ENCODE measurements at places on chromosomes 5 and 9.

GRCh38 chr9:136774416-136775045 is 10.2 kb upstream of the LCN15 start:
- DNase-seq: no peak

GRCh38 chr9:18020121-18020745 is 441.4 kb downstream of the SH3GL2 start:
- DNase-seq: no peak

GRCh38 chr9:20369391-20369790 is 252.9 kb downstream of the MLLT3 start:
- no peak for DNase-seq

DNA sequence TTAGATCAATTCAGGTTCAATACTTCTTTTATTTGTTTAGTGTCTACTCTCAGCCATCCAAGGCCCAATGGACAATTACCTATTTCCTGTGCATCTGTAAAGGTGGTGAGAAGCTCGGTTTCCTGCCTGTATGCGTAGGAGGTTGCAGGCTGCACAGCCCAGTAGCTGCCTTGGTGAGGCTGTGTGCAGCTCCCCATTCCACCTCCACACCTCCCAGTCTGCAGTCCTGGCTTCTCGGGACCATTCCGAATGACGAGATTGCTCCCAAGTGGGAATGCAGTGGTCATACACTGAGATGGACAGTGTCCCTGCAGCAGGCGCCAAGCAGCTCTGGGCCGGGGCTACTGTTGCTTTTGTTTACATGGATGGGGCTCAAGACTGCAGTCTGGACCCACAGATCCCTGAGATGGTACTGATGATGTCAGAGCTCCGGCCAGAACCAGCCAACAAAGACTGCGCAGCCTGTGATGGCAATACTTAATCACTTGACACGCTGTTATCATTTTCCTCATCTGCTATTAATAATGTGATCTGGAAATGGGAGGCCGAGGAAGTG is 206.1 kb upstream of the IRX1 start:
- DNase-seq: no peak

DNA sequence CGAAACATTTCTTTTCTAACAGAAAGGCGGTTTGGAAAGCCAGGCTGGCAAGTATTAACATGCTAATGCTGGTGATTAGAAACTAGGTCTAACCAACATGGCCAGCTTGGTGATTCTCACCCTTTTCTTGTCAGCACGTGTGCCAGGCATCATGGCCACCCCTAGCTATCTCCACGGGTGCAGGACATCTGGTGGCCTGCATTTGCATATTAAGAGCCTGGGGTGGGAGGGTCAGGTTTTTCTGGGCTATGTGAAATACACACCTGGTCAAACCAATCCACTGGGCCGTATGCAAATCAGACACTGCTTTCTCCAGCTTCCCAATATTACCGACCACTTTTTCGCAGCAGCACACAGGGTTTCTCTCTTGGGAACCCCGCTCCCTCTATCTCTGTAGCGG is 612.1 kb downstream of the PTPRD start:
- DNase-seq: no peak

DNA sequence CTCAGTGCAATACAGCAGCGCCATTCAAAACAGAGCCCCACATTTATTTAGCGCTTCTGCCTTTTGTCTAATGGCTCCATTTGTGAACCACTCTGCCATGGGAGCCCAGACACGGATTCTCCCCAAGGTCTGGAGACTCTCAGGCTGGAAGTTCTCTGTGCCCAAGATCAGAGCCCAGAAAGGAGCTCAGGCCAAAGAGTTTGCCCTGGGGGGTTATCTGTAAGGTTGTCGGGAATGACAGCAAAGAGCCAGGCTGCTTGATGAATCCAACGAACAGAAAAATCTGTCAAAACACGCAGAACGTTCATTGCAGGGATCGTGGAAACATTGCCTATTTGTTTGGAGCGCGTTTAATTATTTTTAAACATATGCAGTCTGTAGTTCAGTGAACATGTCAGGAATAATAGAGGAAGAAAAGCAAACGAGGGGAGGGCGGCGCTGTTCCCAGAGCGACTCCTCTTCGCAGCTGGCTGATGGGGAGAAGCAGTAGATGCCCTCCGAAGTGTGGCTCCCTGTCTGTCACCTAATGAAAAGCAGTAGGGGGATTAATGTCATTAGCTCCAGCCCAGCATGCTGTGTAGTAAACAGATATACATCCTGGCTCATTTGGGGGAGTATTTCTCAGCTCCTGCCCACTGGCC is 464.9 kb upstream of the MPDZ start:
- DNase-seq: no peak

GRCh38 chr5:99275128-99275527 is 346.3 kb upstream of the CHD1 start:
- DNase-seq: no peak

DNA sequence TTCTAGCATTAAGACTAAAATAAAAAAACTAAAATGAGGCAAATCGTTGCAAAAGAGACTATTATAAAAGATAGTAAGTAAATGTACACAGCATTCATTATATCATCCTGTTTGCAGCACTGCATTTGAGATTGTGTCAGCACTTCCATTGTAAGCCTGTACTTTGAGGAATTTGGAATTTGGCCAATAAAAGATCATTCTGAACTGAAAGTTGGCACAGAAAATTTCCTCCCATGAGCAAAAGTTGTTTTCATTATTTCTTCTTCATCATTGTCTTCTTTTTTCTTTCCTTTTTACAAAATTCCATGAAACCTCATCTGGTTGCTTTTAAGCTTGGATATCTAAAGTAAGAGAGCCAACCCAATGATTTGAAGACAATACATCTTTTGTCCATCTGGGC is 199.3 kb upstream of the ADAMTSL1 start:
- no peak for DNase-seq

DNA sequence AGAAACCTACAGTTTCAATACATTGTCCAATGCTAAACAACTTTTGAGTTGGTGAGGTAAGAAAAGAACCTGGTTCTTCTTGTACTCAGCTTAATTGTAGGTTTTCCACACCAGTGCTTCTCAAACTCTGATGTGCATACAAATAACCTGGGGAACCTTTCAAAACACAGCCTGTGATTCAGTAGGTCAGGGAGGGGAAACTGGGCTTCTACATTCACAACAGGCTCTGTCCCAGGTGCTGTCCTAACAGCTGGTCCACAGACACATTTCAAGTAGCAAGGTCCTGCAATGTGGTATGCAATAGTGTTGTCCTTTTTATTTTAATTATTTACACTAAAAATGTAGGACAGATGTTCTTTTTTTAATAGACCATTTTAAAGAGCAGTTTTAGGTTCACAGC is 47.4 kb upstream of the SNCAIP start:
- no peak for DNase-seq

GRCh38 chr5:169838688-169839087 is 141.6 kb downstream of the INSYN2B start:
- DNase-seq: no peak

DNA sequence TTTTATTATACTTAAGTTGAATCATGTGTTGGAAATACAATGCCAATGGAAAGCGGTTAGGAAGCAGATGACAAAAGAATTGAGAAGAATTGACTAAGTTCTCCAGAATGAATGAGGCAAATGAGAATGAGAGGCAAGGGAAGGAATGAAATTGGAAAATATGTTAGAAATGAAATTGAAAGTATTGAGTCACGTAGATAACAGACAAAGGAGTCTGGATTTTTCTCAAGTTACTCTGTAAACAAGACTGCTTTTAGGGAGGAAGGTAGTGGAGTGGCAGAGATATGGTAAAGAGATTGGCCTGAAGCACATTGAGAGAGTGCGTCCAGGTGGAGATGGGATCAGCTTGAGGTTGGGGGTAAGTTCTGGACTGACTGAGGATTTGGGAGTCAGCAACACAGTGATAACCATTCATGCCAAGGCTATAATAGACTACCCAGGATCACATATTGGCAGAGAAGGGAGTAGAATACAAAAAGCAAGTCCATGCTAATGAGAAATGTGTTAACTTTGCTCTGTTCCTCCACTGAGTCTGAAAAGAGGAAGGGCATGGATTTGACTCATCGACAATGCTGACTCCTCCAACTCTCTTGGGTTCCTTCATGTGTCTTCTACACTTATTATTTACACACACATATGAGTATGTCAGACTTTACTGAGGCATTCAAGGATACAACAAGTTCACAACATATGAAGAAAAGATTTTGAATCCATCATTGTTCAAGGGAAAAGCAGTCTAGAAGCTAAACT is 814.2 kb upstream of the ZNF608 start:
- DNase-seq: no peak

GRCh38 chr5:138503487-138504270 is 38.4 kb downstream of the EGR1 start:
- DNase-seq: peak; percentile 62

GRCh38 chr5:164561933-164562872 is 1056.8 kb downstream of the MAT2B start:
- DNase-seq: no peak

DNA sequence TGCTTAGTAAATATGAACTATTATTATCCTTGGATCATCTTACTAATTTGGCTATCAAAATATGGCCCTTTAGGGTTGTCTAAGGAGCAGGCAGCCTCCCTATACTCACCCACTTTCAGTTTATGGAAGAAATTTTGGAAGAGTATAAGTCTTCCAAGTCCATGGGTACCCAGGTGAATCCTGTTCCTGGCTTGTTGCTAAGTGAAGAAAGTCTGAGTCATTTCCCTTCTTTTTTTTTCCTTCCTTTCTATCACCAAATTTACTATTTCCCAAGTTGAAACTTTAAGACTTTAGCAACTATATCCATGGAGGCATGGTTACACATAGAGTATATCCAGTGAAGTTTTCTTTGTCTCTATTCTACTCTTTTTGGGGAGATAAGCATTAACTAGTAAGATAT is 184.0 kb upstream of the ACTBL2 start:
- no peak for DNase-seq

GRCh38 chr9:4066682-4067081 is 233.2 kb downstream of the GLIS3 start:
- no peak for DNase-seq

DNA sequence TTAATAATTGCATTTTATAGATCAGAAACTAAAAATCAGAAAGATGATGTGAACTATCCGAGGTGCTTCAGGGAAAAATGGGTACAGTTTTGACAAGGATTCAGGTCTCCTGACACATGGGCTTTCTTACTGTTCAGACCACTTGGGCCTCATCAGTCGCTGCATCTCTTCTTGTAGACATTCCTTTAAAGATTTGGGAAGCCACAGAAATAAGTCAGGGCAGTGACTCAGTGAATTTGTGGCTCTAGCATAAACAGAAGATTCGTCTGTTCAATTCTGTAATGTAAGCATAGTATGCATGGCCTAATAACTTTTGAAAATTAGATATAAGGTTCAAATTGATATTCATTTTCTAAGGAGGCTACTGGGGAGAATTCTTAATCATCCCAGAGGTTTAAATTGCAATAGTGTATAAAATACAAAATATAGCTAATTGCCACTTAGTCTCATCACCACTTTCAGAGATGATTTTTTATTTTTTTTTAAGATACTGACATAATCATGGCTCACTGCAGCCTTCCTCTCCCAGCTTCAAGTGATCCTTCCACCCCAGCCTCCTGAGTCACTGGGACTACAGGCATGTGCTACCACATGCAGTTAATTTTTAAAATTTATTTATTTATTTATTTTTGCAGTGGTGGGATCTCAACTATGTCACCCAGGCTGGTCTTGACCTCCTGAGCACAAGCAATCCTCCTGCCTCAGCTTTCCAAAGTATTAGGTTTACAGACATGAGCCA is 48.9 kb downstream of the RASEF start:
- DNase-seq: no peak

GRCh38 chr9:9919174-9919775 is 693.5 kb downstream of the PTPRD start:
- DNase-seq: no peak

- no peak for DNase-seq
These were observed 38.4 kb upstream of the SMIM15 start for GRCh38 chr5:61200582-61201155.

DNA sequence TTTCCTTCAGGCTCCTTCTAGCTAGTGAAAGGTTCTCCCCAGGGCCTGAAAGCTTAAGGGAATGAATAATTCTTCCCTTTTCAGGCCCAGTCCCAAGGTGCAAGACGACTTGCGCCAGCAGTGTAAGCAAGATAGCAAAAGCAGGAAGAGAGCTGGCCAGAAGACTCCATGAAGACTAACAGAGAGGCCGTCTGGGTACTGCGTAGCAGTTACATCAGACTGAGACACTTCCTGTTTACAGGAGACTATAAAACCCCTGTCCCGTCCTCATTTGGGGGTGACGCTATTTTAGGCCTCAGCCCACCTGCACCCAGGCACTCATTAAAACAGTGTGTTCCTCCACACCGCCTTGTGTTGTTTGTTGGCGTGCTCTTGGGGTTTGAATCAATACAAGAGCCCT is 90.7 kb upstream of the MOCS2 start:
- no peak for DNase-seq

DNA sequence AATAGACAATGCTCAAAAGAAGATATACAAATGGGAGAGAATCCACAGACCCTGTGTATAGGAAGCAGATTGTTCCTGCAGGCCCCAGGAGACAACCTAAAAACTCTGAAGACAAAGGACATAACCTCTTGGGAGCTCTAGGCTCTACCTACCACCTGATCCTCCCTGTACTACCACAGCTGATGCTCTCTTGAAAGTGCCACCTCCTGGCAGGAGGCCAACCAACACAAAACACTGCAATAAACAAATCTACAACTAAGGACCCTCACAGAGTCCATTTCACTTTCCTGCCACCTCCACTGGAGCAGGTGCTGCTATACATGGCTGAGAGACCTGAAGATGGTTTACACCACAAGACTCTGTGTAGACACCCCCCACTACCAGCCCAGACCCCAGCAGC is 49.0 kb downstream of the STARD4 start:
- DNase-seq: no peak

GRCh38 chr9:117528225-117528624 is 113.4 kb upstream of the ASTN2 start:
- no peak for DNase-seq

- DNase-seq: no peak
These were observed 11.1 kb downstream of the CCDC187 start for GRCh38 chr9:136292591-136293448.

DNA sequence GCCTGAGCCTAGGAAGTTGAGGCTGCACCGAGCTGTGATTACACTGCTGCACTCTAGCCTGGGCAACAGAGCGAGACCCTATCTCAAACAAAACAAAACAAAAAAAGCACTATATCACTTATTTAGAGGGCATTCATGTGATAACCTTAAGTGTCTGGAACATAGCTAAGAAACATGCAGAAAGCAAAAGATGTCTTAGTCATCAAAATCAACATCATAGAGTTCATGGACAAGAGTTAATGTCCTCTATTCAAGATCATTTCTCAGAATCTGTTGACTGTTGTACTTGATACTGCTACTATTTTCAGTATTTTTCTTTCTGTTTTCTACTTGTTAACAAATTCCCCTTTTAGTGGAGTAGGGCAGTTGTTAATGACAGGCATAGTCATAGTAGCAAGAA is 25.4 kb downstream of the FSD1L start:
- DNase-seq: no peak

Measured in urothelium cell line (cell line).